ENCODE measurements at places on chromosomes 6 and 20. TPM values are rescaled to one million over a fixed set of nuclear protein-coding genes. Genes with fewer than 3 reads are reported as not detected.

Gene CST5
- total RNA-seq = not detected

Gene DEFB132
- not detected for total RNA-seq

Gene TINAG
- not detected for total RNA-seq

Gene SH3BGRL2
- 0.94 TPM for total RNA-seq

Gene SYCP2
- total RNA-seq = 4.4 TPM

Gene ZC3H12D
- total RNA-seq = 89.8 TPM

Gene ATP9A
- 1.2 TPM for total RNA-seq

Gene SLC22A2
- not detected for total RNA-seq

Measured in activated CD8-positive, alpha-beta memory T cell treated with anti-CD3 and anti-CD28 coated beads for 36 hours (primary cell).